ENCODE measurements at places on chromosomes 16 and 17.

- no peak for DNase-seq
Observed at GRCh38 chr17:73227944-73228343, 33.7 kb downstream of the CPSF4L start.

DNA sequence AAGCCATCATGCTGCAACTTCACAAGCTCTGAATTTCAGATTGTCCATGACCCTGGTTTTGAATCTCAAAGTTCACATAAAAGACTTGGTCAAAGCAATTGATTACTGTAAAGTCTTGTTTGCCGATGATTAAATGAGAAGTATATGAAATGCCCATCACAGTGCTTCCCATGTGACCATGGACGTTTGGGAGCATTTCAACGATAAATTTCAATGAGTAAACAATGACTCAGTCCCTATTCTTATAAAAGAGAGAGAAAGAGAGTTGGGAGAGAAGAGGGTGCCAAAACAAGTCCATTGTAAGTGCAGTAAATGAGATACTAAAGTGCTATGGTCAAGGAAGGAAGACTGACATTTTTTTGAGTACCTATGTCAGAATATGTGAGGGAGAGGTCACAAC lies 276.9 kb downstream of the SOX9 start:
- no peak for DNase-seq

DNA sequence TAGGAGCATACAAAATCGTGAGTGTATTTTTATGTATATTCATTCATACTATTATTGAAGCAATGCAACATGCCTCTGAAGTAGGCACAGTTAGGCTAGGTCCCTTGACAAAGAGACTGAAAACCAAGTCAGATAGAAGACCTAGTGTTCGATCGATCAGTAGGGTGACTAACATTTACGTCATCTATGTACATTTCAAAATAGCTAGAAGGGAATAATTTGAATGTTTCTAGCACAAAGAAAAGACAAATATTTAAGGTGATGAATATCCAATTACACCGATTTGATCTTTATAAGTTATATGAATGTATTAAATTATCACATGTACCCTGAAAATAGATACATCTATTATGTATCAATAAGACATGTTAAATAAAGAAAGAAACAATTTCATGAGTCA lies 610.1 kb downstream of the TOX3 start:
- DNase-seq, result no peak

DNA sequence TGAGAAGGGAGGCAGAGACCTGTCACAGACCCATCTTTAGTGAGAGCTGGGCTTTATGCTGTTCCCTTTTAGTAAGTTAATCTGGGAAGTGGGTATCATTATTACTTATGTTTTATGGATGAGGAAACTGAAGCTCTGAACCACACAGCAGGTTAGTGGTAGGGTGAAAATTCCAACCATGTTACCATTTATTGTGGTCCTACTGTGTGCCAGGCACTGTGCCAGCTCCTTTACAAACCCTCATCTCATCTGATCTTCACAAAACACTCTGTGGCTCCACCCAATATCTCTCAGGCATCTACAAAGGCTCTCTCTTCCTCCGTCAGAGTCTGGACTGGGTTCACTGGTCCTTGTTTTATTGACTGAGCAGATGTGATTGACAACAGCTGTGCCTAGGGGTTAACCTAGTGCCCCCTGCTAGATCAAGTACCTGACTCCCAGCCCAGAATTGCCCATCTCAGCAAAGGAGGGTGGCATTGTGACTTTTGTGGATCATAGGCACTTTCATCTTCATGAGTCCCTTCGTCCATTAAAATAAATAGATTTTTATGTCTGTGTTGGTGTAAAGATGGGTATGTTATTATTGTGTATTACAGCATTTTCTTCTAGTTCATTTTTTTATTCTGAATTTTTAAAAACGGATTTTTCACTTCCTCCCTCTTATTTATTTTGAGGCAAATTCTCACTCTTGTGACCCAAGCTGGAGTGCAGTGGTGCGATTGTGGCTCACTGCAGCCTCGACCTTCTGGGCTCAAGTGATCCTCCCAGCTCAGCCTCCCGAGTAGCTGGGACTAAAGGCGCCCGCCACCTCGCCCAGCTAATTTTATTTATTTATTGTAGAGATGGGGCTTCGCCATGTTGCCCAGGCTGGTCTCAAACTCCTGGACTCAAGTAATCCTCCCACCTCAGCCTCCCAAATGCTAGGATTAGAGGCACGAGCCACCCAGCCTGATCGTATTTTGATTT lies 3.1 kb downstream of the TGFB1I1 start:
- no peak for DNase-seq

DNA sequence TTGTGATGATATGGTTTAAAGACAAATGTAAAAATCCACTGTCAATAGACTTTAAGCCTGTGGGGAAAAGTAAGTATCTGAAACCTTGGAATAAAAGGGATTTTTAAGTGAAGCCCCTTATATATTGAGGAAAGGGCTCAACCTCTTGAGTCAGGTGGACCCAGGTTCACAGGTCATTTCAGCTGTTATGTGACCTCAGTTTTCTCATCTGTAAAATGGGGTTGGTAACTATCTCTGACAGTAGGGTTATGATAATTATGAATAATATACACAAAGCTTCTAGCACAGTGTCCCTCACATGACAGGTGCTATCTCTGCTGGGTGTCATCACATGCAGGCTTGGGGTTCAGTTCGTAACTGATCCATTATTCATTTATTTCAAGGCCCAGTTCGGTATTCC lies 57.0 kb downstream of the USP10 start:
- no peak for DNase-seq

Data from DMS 273 treated with DMSO at 0.1 percent for 48 hours (cell line).